GF-D8 (cell line): ENCODE measurements at places on chromosomes 4 and X.

GRCh38 chr4:15459706-15460105 lies 10.0 kb upstream of the CC2D2A start:
- no peak for DNase-seq

- no peak for DNase-seq
Measured at GRCh38 chr4:22442956-22443355, 72.9 kb downstream of the ADGRA3 start.

DNA sequence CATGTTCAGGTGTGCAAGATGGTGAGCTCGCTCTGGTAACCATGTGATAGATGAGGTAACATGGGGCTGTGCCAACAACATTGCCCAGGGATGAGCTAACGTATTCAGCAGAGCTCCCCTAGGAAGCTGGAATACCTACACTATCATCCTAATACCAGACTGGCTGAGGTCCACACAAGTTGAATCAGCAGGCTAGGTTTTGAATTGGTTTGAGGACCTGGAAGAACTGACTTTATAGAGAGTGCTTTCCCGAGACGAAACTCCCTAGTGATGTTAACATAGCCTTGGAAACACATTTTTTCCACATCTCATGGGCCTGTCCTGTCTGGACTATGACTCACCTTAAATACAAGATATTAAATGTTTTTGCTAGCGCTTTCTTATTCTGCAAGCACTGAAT lies 56.7 kb downstream of the IGFBP7 start:
- DNase-seq = no peak

GRCh38 chrX:149628280-149628679 lies 3.3 kb downstream of the TMEM185A start:
- no peak for DNase-seq

GRCh38 chr4:47313384-47313783 lies 150.1 kb downstream of the COMMD8 start:
- no peak for DNase-seq

- DNase-seq = no peak
Measured at GRCh38 chrX:43557792-43558191, 98.3 kb upstream of the MAOA start.
